ENCODE measurements at places on chromosomes 2 and 18. TPM values are rescaled to one million over a fixed set of nuclear protein-coding genes. Genes with fewer than 3 reads are reported as not detected.

- no peak for DNase-seq
Measured at GRCh38 chr18:76955524-76956170, 133.3 kb downstream of the ZNF236 start.

DNA sequence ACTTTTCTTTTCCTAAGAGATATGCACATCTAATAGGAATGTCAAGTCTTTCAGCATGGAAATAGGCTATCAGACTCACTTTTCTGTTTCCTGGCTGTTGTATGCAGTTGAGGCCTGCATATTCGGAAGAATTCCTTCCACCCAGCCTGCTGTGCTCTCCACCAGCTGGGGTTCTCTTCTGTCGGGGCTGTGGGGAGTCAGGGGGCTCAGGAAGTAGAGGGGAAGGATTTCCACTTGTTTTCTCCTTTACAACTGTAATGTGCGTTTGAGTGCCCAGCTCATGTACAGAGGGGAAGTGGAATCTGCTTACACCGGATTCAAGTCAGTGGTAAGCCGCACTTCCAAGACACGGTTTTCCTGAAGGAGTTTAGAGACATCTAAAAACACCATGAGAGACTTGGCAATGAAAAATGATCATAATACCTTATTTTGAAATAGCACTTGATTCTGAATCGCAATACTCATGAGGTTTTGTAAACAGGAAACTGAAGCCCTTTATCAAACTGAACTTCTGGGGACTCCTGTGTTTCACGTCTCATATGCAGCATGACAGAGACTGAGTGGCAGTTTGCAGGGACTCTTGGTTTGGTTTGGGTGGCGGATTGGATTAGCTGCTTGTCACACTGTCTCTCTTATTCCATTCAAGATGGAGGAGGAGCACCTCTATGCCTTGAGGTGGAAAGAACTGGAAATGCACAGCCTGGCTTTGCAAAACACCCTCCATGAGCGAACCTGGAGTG is 90.4 kb downstream of the MTCL1 start:
- DNase-seq = no peak

Gene GATA6
- 4.9 TPM for polyA plus RNA-seq

Gene TMEM178A
- 0.74 TPM for polyA plus RNA-seq

- peak; percentile 79 for DNase-seq
Measured at GRCh38 chr2:96344011-96344410, 8.4 kb downstream of the NCAPH start.

Gene REG1B
- polyA plus RNA-seq = 0.83 TPM

DNA sequence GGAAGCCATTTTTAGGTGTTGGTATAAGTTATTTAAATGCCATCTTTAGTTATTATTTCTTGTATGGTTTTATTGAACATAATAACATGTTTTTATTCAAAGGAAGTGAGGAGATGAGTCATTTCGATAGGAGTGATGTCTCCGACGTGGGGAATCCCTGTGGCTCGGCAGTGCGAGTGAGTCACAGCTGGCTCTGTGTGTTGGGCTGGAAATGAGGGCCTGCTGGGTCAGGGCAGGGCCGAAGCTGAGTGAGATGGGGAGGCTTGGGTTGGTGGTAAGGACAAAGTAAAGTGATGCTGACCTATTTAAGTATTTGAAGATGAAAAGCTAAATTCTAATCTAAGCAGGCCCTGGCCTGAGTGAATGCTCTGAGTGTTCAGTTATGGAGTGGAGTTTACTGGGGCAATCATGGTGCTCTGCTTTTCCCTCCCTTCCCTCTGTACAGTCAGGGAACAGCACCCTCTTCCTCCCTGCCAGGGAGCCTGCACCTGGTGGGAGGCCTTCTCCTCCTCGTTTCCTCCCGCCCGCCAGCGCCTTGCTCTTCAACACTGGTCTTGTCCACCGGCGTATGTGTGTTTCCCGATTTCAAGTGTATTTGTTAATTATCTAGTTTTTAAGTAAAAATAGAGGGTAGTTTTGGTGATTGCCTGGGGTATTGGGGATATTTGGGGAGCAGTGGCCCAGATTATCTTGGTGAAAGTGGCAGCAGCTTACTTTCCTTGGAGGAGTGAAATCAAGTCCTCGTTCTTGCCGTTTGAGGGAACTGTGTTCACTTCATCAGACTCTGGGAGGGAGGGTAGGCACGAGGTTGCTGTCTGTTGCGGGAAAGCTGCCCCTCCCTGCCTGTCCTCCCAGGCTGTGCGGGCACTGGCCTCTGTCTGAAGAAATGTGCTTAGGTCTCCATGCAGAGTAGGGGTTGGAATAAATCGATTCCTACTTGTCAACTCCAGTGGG is 157.0 kb downstream of the LDLRAD4 start:
- no peak for DNase-seq

Gene SLC23A3
- 2.2 TPM for polyA plus RNA-seq

DNA sequence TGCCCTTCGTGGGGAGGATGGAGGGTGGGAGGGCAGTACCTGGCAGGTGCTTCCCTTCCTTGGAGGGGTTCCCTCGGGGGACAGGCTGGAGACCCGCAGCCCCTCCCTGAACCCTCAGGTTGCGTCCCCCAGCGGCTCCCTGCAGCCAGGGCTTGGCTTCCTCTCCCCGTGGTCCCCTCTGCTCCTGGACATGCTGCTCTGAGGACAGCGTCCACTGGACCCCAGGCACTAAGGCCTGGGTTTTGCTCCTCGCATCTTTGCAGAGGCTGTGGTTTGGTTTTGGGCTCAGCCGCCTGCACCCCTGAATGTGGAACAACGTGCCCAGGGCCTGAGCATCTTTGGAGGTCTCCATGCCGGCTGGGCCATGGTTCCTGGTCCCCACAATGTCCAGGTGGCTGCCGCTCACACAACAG is 133.5 kb downstream of the PTGR3 start:
- no peak for DNase-seq

GRCh38 chr2:231373786-231374349 is 21.6 kb upstream of the B3GNT7 start:
- DNase-seq = no peak

- DNase-seq = no peak
Measured at GRCh38 chr18:22637787-22638186, 220.1 kb upstream of the CTAGE1 start.

- no peak for DNase-seq
Measured at GRCh38 chr2:76567478-76567877, 856.8 kb upstream of the GCFC2 start.

Gene ALLC
- polyA plus RNA-seq = not detected

- DNase-seq = no peak
Measured at GRCh38 chr2:187264612-187265011, 183.4 kb downstream of the CALCRL start.

- peak; percentile 93 for DNase-seq
Measured at GRCh38 chr2:20411361-20411894, 35.4 kb upstream of the RHOB start.

GRCh38 chr2:224284134-224284946 is 117.6 kb downstream of the FAM124B start:
- DNase-seq = no peak

- no peak for DNase-seq
Measured at GRCh38 chr2:13158466-13158865, 441.7 kb downstream of the TRIB2 start.

Gene CD28
- polyA plus RNA-seq = 1.3 TPM

Gene TTN
- 0.23 TPM for polyA plus RNA-seq

DNA sequence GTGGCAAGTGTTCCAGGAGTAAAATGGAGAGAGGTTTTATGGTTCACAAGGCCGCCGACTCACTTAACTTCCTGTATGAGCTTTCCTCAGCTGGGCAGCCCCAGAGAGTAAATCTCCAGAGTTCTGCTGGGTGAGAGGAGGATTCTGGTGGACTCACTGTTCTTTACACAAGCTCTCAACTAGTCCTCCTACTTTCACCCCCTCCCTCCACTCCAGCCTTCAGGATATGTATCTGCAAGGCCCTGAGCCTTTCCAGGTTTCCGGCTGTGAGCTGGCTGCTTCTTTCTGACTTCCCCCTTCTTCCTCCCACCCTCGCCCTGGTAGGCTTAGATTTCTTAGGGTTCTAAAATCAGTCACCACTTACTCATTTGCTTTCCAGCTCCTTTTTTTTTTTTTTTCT is 34.0 kb downstream of the EML6 start:
- DNase-seq = no peak

DNA sequence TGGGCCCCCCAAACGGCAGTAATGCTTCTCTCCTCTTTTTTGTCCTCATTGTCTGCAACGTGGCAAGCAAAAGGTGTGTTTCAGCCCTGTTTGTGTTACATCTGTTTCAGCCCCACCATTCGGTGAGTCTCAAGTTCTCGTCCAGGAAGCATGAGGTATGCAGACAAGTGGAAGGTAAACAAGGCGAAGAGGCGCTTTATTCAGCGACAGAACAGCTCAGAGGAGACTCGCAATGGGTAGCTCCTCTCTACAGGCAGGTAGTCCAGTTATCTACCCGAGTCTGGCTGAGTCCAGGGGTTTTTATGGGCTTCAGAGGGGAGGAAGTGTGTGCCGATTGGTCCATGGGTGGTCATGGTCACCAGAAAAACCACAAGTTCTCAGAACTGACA is 733.4 kb upstream of the CDH7 start:
- DNase-seq = no peak

- DNase-seq = no peak
Measured at GRCh38 chr2:49004036-49004626, 150.2 kb downstream of the FSHR start.

Gene CFAP53
- polyA plus RNA-seq = 0.13 TPM

- DNase-seq = no peak
Measured at GRCh38 chr2:110659248-110659647, 18.6 kb downstream of the BUB1 start.

Gene ONECUT2
- polyA plus RNA-seq = not detected

DNA sequence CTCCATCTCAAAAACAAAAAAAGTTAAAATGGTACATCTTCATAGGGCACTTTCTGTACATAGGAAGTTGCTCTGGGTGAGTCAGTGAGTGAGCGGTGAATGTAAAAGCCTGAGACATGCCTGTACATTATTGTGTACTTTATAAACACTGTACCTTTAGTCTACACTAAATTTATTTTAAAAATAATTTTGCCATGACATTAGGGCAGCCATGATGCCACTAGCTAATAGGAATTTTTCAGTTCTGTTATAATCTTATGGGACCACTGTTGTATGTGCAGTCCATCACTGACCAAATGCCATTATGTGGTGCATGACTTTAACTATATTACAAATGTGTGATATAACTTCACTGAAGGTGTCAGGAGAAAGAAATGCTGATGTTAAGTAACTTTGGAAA is 11.0 kb upstream of the TXNDC2 start:
- DNase-seq = no peak

Data from spleen (tissue), 13 donors.